ENCODE measurements at places on chromosomes 2 and 18.

DNA sequence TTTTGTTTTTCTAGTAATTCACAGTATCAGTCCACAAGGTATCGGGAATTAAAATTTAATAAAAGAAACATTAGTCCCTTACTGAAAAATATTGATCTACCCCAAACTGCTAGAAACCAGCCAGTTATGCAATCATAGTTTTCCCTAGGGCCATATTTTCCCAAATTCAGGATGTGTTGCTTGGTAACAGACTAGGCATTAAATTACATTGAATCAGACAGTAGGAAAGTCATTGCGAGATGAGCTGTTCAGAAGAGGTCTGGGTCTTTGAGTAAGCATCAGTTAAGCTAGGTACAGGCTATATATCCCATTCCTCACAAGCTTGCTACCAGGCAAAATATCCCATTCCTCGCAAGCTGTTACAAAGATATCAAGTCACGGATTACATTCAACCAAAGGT is 123.0 kb upstream of the CCDC150 start:
- DNase-seq = no peak

DNA sequence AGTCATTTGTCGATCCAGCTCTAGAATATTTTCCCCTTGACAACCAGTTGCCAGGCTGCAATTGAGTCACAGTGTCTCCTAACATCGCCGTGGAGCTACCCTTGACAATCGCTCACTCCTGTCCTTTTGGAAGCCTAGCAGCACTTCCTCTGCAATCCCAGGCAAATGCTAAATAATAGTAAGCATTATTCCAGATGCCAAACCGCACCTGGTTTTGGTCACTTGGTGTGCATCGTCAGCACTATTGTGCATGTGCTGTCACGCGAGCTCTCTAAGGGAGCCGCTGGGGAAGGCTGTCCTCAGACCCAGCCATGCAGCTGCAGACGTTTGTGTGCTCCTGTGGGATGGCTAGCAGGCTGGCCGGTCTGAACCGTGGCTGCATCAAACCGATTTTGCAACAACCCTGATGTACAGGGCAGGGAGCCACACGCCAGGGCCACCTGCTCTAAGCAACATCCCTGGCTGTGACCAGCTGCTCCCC is 549.5 kb upstream of the ID2 start:
- no peak for DNase-seq

GRCh38 chr2:101817481-101817880 is 120.0 kb downstream of the MAP4K4 start:
- no peak for DNase-seq

DNA sequence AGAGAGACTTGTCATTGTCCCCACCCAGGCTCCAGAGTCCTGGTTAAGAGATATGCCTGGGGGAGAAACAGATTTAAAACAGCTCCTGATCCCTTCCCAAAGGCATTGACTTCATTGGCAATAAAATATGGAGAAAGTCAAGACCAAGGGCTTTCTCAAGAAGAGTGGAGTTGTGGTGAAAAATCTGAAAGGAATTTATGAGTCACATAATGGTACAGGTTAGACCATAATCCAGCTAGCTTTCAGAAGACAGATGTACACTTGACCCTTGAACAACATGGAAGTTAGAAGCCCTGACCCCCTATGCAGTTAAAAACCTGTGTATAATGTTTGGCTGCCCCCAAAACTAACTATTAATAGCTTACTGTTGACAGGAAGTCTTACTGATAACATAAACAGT is 599.1 kb upstream of the SOX11 start:
- no peak for DNase-seq

DNA sequence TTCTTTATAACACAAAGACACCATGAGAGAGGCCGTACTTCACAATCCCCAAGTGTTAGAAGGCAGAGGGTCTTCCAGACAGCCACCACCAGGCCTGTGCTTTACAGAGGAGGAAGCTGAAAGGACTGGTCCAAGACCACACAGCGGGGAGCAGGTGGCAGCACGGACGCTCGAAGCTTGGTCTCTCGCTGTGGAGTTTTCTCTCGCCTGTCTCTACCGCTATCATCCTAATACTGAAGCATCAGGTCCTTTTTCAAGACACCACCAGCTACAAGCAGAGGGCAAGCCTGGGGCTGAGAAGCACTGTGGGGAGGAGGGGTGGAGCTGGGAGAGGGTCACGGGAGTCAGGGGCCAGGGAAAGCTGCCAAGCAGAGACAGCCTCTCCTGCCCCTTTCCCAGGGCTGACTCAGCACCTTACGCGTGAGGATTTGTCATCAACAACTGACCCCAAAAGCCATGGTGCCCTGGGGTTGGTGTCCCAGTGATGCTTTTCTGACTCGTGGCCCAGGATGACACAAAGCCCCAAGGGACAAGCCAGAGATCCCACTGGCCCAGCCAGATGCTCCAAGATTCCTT is 31.9 kb upstream of the FOSL2 start:
- no peak for DNase-seq

- DNase-seq = no peak
Measured at GRCh38 chr18:58297198-58297597, 253.2 kb downstream of the NEDD4L start.

DNA sequence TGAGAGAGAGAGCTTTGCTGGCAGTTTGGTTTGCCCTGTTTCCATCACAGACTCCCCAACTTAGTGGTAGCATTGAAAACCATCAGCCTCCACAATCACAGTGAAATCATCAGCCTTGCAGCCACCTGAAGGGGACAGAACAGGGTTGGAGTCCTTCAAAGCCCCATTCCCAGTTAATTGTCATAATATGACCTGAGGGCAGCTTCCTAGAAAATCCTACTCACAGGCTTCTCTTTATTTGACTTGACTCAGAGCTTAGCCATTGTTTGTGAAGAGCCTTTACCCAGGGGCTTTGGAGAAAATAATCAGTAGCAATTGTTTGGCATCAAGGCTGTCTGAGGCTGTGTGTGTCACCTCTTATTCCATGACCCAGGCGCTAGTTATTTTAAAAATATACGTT is 308.7 kb downstream of the CBLN2 start:
- no peak for DNase-seq

DNA sequence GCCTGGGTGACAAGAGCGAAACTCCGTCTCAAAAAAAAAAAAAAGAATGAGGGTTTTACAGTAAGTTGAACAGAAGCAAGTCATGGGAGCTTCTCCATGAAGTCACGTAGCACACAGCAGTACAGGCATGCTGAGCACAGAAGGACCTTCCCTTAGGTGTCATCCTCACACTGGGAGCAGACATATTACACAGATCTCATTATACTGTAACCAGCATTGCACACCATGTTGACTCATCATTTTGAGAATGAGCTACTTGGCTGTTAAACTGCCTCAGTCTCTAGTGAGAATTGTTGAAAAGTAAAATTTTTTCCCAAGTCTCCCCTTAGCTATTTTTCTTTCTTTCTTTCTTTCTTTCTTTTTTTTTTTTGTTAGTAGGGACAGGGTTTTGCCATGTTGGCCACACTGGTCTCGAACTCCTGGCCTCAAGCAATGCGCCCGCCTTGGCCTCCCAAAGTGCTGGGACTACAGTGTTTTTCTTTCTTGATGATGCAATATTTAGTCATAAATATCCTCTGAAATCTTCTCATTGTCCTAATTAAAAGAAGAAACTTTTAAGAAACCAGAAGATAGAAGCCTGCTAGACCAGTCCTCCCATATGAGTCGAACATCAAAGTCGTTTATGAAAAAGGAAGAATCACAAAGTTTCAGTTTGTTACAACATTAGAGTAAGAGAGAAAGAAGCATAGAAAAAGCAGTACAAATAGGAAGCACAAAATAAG is 37.9 kb upstream of the PPP1CB start:
- DNase-seq = no peak

DNA sequence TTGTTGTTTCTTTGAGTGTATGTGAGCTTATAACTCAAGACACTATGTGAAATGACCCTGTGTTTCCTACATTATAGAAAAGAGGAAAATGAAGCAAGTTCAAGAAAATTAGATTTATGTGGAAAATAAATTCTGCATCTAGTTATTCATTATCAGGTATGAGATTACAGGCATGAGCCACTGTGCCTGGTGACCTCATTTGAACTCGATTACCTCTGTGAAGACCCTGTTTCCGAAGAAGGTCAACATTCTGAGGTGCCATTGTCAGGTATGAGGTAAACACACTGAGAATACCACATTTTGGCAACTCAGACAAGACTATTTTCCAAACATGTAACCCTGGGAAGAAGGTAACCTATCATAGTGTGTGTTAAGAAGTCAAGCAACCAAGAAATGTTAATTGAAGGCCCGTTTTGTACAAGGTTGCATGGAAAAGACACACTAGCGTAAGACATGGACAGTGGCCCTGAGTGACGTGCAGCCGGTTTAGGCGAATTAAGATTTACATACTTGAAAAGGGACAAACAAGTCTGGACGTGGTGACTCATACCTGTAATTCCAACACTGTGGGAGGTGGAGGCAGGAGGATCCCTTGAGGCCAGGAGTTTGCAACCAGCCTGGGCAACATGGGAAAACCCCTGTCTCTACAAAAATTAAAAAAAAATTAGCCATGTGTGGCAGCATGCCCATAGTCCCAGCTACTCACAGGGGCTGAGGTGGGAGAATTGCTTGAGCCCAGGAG is 186.6 kb downstream of the NEDD4L start:
- no peak for DNase-seq

- DNase-seq = no peak
Measured at GRCh38 chr2:237649541-237650454, 22.4 kb downstream of the LRRFIP1 start.

GRCh38 chr2:126950504-126950903 is 51.8 kb downstream of the TEX51 start:
- no peak for DNase-seq

- DNase-seq = no peak
Measured at GRCh38 chr2:19866771-19867170, 35.0 kb downstream of the TTC32 start.

GRCh38 chr2:204890680-204891079 is 345.4 kb downstream of the PARD3B start:
- no peak for DNase-seq

DNA sequence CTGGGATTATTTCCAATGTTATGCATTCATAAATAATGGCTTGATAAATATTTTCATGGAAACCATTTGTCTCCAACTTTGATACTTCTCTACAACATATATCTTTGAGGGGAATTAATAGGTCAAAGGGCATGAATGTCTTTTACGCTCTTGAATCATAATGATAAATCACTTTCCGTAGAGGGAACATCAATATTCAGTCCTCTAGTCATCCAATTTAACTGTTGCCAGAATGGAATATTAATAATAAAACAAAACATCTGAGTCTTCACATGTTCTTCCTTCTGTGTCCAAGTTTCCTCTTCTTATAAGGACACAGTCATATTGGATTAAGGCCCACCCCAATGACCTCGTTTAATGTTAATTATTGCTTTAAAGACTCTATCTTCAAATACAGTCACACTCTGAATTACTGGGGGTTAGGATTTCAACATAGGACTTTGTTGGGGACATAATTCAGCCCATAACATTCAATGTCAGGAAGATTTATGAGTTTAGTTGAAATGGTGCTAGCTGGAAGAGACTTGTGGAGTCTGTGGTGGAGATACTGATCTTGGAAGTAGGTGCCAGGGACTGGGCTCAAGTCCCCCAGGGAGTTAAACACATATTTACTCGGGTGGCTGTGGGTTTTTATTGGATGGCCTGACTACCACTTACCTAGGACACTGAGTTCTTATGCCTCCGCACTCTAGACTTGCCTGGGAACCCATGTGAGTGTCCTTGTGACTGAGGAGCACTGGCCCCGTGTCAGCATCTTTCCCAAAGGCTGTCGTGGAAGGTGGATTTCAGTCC is 85.0 kb upstream of the SEC11C start:
- no peak for DNase-seq

GRCh38 chr2:183124957-183125255 is 663 bp downstream of the NUP35 start:
- no peak for DNase-seq

GRCh38 chr2:137838255-137839092 is 125.8 kb upstream of the HNMT start:
- DNase-seq = no peak

DNA sequence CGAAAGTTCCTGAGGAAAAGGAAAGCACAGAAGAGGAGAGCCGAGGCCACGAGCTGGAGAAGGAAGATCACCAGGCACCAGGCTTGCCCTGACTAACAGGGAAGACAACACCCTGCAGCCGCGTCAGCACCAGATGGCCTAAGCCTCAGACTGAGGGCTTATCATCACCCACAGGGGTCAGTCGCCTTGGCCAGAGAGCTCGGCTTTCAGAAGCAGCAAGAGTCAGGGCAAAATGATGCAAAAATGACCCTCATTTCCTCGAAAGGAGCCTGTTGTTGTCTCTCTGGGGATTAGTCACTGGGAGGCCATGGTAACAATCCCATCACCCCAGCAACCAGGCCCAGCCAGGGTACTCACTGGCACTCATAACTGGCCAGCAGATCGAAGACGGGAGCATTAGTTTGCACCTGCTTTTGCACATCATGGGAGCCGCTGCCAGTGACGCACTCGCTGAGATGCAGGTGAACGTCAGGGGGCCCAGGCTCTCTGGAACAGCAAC is 42.7 kb upstream of the ZFP36L2 start:
- no peak for DNase-seq

DNA sequence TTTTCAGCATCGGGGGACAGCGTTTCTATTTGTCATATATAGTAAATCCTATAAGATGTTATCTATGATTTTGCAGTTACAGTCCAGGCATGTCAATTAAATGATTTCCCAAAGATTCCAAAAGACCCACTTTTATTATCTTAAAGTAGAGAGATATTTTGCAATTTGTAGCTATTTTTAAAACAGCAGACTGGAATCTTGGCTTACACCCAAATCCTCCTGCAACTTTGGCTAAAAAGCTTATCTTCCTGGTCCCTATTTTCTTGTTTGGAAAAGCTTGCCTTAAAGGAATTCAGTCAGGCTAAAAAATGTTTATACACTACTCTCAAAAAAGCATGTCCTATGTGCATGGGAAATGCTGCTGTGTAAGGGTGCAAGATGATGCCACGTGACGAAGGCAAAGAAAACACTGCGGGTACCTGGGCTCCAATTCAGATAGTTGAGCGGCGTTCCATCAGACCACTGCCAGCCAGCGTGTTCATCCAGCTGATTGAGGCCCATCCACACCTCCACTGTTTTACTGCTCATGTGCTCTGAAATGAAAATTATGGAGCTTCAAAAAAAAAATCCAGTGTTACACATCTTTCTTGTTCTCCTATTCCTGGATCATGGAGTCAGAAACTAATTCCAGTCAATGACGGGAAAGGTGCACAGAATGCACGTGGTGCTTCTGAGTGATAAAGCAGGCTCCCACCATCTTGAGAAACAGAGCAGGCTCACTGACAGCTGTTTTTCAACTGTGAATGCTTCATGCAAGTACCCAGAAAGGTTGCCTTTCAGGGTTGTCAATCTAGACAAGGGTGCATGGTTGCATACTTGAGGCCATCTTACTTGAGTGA is 33.8 kb downstream of the PLA2R1 start:
- no peak for DNase-seq

- no peak for DNase-seq
Measured at GRCh38 chr2:37449761-37450296, 105.4 kb downstream of the QPCT start.

- DNase-seq = no peak
Measured at GRCh38 chr2:208134928-208135586, 5.4 kb upstream of the CRYGC start.

DNA sequence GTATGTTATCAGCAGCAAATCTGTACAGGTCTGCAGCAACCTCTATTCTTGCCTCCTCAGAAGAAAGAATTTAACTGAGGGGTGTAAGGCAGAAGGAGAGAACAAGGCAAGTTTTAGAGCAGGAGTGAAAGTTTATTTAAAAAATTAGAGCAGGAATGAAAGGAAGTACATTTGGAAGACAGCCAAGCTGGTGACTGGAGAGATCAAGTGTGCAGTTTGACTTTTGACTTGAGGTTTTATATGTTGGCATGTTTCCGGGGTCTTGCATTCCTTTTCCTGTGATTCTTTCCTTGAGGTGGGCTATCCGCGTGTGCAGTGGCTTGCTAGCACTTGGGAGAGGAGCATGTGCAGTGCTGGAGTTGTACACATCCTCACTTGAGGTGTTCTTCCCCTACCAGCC is 16.5 kb upstream of the CERS6 start:
- no peak for DNase-seq
